T-helper 17 cell (primary cell): ENCODE measurements at places on chromosomes 11 and 22.

- no peak for DNase-seq
Observed at GRCh38 chr11:11519184-11519583, 102.6 kb downstream of the GALNT18 start.

- no peak for DNase-seq
Observed at GRCh38 chr11:63244862-63245261, 1.5 kb upstream of the SLC22A25 start.

GRCh38 chr11:95912902-95913560 lies 10.9 kb downstream of the MTMR2 start:
- no peak for DNase-seq

DNA sequence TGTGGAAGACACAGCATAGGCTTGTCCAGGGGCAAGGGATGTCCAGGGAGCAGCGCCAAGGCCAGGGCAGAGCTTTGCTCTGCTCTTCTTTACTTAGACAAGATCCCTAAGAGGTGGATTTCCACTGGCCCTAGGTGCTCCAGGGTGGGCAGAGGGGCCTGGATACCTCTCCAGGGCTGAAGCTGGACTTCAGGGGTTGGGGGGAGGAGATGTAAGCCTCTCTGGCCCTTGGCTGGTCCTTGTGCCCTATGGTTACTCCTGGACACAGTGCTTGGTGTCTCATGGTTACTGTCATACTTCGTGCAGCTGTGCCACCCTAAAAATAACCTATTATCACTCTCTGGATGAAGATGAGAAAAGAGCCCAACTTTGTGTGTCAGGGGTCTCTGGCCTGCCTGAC lies 12.9 kb upstream of the KCNJ11 start:
- DNase-seq, result no peak

DNA sequence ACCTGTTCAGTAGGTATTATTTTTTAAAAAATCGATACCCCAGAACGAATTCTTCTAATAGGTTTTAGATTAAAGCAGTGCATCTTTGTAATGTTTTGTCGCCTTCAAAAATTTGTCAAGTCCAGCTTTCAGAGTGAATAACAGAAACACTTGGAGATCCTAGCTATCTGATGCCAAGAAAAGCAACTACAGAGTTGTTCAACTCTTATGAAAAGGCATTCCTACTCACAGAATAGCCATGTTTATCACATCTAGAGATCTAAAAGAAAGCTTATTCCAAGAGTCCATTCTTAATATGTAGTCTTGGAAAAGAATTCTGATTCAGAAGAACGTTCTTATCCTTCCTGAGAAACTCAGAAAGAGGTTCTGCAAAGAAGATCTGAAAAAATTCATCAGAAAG lies 268.5 kb downstream of the TTC28 start:
- no peak for DNase-seq

DNA sequence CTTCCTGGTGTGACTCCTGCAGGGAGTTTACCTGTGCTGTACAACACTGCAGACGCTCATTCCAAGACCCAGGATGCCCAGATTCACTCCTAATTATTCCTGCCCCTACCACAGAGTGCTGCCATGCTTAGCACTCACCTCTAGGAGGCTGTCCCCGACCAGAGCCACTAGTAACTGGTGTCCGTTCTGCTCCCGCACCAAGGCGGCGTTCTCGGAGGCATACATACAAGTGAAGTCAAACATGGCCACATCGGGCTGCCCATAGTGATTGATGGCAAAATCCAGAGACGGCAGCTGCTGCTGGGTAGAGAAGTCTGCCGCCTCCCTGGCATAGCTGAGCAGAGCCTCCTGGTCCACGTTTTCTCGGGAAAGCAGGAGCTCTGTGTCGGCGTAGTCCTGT lies 122.3 kb upstream of the BID start:
- no peak for DNase-seq

- no peak for DNase-seq
Observed at GRCh38 chr11:96084610-96085318, 160.9 kb upstream of the MTMR2 start.

DNA sequence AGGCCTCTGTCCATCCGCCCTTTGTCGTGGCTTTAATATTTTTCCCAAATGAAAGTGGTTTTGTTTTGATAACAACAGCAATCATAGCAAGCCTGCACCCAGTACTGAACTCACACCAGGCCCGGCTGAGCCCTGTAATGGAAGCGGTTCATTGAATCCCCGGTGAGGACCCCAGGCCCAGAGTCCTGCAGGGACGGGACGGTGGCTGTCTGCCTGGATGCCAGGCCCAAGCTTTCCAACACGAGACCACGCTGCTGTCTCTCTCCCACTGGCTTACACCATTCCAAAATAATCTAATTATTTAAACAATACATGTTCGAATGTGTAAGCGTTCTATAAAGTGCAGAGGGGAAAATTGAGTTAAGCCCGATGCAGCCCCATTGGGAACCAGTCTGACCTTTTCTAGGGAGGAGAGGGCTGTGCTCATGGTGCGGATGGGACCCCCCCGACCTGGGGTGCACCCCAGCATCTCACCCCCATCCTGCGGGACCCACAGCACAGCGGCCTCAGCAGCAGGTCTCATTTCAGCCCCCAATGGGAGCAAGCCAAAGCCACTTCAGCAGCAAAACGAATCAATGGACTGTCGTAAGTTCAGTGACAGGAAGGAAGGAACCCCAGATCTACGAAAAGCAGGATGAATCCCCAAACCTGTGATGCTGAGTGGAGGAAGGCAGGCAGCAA lies 1046.9 kb downstream of the BRD1 start:
- DNase-seq, result no peak

GRCh38 chr11:75421902-75422247 lies 11.1 kb downstream of the KLHL35 start:
- no peak for DNase-seq

DNA sequence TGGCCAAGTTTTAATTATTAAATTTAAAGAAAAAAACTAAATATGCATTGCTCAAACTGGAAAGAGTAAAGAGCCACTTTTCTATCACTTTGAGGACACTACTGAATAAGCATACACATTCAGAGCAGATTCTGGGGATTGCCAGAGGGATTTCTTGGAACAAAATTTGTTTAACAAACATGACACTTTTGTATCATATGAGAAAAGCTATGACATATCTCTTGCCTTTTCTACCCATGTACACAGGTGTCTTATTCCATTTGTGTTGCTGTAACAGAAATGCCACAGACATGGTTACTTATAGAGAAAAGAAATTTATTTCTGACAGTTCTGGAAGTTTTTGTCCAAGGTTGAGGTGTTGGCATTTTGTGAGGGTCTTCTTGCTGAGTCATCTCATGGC lies 13.5 kb upstream of the USP28 start:
- no peak for DNase-seq

DNA sequence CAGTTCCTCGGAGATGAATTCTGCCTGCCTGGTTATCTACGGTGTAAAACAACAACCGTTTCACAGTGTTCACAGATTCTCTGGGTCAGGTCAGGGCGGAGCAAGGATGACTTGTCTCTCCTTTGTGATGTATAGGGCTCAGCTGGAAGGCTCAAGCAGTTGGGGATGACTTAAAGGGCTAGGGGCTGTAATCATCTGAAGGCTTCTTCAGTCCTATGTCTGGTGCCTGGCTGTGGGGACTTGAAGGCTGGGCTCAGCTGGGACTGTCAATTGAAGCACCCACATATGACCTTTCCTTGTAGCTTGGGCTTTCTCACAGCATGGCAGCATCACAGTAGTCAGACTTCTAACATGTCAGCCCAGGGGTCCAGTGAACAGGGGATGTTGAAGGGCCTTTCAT lies 29.3 kb downstream of the EIF3F start:
- no peak for DNase-seq

- no peak for DNase-seq
Observed at GRCh38 chr22:29604076-29604360, 585 bp downstream of the NF2 start.

GRCh38 chr11:108587109-108587508 lies 6.5 kb downstream of the EXPH5 start:
- DNase-seq, result no peak

- DNase-seq, result no peak
Observed at GRCh38 chr11:68550485-68550817, 89.9 kb downstream of the PPP6R3 start.

DNA sequence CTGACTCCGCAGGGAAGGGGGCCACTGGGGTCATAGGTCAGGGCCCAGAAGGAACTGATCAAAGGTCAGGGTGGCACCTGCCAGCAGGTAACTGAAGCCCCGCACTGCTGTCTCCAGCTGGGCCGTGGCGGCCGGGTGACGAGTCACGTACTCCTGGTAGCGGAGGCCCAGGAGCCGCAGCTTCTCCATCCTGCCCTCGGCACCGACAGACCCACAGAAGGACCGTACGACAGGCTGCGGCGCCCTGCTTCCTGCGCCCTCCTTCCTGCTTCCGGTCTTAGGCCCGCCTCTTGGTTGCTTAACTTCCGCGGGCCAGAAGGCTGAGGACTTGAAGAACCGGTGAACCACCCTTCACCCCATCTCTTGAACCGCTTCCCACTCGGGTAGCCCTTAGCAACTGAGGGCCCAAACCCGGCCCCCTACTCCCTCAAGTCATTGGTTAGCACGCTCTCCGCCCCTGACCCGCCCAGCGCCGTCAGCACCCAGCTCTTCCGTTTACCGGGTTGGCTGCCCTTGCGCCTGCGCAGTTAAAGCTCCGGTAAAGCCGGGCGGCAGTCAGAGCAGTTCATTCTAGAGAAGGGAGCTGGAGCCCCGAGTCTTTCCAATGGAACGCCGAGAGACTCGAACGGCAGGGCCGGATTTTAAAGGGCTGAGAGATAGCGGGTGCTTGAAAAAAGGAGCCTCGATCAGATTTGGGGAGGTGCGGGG lies at the start of gene PEX16:
Gene PEX16 (minus strand): TSS at position 255 of the 708 bp plus-strand sequence. CDS start 66 bp downstream, at position 189.
- DNase-seq, result peak; percentile 89

- DNase-seq, result no peak
Observed at GRCh38 chr11:35005141-35005780, 88.8 kb downstream of the PDHX start.

DNA sequence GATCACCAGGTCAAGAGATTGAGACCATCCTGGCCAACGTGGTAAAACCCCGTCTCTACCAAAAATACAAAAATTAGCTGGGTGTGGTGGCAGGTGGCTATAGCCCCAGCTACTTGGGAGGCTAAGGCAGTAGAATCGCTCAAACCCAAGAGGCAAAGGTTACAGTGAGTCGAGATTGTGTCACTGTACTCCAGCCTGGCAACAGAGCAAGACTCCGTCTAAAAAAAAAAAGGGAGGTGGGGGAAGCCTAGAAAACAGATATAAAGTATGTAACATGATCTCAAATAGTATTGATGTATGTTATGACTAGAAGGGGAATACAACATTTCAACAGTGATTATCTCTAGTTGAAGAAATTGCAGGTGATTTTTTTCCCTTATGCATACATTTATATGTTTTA lies 61.4 kb downstream of the SLC1A2 start:
- no peak for DNase-seq

DNA sequence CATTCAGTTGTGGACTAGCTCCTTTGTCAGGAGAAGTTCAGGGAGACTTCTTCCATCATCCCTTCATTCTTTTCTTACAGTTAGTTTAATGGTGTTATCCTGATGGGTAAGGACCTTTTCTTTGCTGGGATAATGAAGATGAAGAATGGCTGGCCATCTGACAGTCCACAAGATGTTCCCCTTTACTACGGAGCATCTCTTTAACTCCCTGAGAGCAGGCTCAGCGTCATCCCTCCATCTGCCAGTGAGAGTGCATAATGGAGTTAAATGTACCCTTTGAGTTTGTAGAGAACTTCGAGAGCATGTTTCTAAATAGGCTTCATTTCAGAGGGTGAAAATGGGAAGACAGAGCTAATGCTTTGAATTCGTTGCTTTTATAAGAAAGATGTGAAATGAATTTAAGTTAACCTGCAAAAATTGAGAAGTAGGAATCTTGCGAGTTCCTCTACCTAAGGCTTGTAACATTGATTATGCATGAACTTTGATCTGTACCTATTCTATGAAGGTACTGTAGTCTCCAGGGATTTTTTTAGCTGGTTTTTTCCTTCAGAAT lies 1.7 kb downstream of the EP300 start:
- DNase-seq, result no peak

- DNase-seq, result no peak
Observed at GRCh38 chr11:11946180-11946579, 62.2 kb downstream of the DKK3 start.

GRCh38 chr22:40285513-40285912 lies 60.8 kb upstream of the ADSL start:
- DNase-seq, result no peak

DNA sequence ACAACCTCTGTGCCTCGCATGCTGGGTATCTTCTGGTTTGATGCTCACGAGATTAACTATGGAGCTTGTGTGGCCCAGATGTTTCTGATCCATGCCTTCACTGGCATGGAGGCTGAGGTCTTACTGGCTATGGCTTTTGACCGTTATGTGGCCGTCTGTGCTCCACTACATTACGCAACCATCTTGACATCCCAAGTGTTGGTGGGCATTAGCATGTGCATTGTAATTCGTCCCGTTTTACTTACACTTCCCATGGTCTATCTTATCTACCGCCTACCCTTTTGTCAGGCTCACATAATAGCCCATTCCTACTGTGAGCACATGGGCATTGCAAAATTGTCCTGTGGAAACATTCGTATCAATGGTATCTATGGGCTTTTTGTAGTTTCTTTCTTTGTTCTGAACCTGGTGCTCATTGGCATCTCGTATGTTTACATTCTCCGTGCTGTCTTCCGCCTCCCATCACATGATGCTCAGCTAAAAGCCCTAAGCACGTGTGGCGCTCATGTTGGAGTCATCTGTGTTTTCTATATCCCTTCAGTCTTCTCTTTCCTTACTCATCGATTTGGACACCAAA lies 516 bp downstream of the OR52J3 start:
- DNase-seq, result no peak

DNA sequence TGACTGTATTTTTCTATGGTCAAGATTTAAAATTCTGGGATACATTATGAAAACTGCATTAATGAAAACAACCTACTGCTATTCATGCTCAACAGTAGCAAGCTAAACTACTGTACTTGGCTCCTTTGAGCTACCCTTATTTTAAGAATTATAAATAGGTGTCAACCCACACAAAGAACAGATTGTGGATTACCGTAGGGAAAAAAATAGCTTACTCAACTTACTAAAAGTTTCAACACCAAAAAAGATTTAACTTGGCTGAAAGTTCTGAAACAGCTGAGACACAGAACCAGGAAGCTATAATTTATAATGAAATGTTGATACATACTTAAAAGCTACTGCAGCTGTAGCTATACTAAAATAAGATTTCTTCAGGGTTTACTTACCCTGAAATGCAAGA lies 10.1 kb downstream of the LIN7C start:
- no peak for DNase-seq

DNA sequence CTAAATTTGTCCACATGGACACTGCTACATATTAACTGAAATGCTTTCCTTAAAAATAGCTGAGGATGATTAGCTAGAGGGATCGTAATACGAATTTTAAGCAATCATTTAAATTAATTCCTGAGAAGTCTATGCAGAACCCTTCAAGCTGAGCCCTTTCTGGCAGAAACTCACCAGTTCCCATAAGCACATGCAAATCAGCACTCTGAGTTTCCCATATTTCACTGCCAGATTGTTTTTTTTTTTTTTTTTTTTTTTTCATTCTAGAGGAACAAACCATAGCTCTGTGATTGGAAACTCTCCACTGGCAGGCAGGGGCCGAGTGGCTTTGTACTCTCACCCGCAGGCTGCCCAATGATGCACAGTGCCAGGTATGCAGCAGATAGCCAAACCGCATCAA lies 145.6 kb downstream of the EFCAB6 start:
- DNase-seq, result no peak

GRCh38 chr11:45457649-45458048 lies 171.5 kb upstream of the SYT13 start:
- DNase-seq, result no peak

- no peak for DNase-seq
Observed at GRCh38 chr11:120521176-120521575, 9.6 kb downstream of the GRIK4 start.
